ENCODE measurements at places on chromosomes 4 and X. TPM values are rescaled to one million over a fixed set of nuclear protein-coding genes. Genes with fewer than 3 reads are reported as not detected.

- DNase-seq = no peak
These were observed 335.8 kb upstream of the F9 start for GRCh38 chrX:139194571-139195280.

The TKTL1 gene
- total RNA-seq = not detected

The TEC gene
- 6.8 TPM for total RNA-seq

DNA sequence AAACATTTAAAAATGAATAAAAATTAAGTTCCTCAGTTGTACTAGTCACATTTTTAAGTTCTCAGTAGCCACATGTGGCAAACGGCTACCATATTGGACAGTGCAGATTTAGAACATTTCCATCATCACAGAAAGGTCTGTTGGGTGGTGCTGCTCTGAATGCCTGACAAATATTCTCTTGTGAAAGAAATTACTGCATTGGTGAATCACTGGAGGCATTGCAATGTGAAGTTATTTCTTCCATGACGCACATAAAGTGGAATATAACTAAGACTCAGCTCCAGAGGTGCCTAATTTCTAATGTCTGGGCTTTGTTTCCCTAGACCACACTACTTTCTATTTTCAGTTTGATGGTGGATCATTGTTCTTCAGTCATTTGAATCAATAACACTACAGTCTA is 44.9 kb downstream of the CLNK start:
- DNase-seq = no peak

DNA sequence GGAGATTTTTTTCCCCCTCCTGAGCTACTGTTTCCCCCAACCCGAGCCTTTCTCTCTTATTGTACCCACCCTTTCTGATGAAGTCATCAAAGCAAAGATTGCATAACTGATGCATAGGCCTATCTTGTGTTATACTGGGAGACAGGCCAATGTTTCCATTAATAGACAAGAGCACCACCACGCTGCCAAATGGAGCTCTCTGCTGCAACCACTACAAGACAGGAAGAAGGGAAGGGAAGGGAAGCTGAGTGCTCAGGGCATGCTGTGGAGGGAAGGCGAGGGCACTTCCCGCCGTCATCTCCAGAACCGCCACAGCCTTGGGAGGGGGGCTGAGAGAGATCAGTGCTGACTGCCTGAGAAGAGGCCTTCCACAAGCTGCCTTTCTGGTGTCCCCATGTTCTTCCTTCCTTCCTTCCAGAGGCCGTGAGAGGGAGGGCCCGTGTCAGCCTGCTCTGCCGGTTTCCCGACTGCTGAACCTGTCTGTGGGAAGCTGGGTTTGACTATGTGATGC is 75.0 kb downstream of the MGST2 start:
- peak; percentile 83 for DNase-seq

GRCh38 chrX:70128071-70128470 is 5.2 kb upstream of the IGBP1 start:
- no peak for DNase-seq

DNA sequence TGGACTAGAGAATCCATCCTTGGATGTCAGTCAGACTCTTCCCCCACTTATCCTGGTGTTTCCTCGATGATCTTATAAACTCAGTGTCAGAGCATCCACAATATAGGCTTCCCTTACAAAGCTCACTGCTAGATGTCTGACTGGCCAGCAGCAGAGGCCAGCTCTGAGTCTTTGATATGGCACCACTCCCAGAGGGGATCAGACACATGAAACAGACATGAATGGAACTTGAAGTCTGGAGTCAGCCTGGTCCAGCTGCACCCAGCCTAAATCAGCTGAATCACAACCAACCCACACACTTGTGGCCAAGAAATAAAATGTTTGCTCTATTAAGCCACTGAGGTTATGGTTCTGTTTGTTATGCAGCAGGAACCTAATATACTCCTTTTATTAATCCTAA is 129.6 kb upstream of the MED14 start:
- no peak for DNase-seq

DNA sequence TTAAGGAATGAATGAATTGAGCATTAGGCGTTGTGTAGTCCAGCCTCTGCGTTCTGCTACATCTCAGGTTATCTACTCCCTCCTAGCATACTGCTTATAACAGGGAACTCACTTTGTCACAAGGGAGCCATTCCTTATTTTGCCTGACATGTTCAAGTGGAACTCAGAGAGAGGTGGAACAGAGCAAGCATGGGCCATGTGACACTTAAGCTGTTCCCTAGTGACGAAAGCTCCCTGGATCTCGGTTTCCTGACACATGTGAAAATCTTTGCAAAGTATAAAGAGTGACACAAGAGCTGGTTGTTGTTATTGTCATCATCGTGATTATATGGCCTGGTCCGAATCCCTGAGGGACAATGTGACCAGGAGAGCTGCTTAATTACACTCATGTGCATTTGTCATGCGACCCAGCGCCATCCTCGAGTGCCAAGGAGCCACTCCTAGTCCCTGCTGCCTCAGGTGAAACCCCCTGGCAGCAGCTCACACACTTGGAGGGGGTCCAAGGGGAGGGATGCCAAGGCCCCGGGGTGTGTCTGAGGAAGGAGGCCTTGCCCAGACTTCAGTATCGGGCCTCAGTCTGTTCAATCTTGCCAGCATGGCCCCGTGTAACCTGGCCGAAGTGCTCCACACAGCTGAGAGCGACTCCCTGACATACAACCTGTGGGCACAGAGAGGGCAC is 98.5 kb upstream of the MAP3K15 start:
- no peak for DNase-seq

- DNase-seq = no peak
These were observed 645.1 kb upstream of the PRKX start for GRCh38 chrX:4358577-4358976.

DNA sequence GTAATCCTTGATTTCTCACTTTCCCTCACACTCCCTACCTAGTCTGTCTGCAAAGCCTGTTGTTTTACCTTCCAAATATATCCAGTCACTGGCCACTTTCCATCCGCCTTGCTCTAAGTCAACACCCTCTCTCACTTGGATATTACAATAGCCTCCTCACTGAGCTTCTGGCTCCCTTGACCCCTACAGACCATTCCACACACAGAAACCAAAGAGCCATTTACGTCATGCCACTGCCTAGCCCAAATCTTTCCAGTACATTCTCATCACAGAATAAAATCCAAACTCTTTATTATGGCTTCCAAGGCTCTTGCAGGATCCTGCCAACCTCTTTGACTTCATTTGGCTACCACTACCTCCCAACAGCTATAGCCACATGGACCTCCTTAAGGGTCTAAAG is 25.7 kb upstream of the ARHGEF9 start:
- no peak for DNase-seq

- DNase-seq = no peak
These were observed 29.0 kb upstream of the UBE2K start for GRCh38 chr4:39668887-39669286.

DNA sequence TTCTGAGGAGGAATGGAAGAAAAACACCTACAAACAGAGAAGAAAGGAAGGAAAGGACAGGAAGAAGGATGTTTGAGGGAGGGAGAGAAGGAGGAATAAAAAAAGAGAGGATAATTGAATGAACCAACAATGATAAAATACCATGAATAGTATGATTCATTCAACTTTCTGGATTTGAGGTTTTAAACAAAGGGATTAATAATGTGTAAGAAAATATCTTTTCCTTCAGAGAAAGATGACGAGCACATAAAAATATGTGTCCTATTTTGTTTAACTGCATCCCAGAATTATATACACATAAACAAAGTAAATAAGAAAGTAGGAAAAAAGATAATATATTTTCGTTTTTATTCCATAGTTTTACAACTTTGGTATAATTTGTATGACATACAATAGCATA is 1380.4 kb downstream of the STIM2 start:
- DNase-seq = no peak

- DNase-seq = no peak
These were observed 202.0 kb downstream of the DHX15 start for GRCh38 chr4:24382381-24382780.

The FTSJ1 gene
- 43.4 TPM for total RNA-seq

- DNase-seq = peak; percentile 41
These were observed 201.5 kb upstream of the FAM241A start for GRCh38 chr4:111943796-111944203.

DNA sequence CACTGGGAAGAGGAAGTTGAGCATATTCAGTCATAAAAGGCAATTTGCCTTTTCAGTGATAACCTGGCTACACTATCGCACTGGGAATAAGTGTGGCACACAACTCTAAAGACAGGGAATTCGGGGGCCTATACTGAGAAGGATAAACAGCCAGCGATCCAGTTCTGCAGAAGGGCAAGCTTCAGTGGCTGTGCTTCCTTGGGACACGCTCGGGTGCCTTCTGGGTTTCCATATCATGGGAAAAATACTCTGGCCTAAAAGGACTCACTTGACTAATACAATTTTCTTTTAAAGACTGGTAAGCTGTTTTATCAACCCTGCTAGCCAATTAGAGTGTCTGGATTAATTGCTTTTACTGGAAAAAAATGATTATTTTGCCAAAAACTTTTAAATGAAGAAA is 58.5 kb downstream of the TENM3 start:
- DNase-seq = no peak

The RPL39 gene
- total RNA-seq = 2,055 TPM

- no peak for DNase-seq
These were observed 76.8 kb downstream of the DTHD1 start for GRCh38 chr4:36358173-36358572.

DNA sequence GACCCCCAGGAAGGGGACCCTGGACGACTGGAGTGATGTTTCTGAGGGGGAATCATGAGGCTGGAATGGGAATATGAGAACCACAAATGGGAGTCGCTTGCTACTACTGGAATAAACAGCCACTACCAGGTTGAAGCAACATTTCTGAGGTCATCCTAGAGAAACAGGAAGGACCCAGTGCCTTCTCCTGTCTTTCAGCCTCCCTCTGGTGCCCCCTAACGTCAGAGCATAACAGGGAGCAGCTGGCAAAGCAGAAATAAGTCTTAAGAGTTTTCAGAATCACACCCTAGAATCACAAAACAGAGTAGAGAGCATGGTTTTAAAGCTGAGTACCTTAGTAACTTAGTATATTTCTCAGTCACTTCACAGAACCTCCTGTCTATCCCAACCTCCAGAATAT is 347.8 kb upstream of the PITX2 start:
- DNase-seq = no peak

DNA sequence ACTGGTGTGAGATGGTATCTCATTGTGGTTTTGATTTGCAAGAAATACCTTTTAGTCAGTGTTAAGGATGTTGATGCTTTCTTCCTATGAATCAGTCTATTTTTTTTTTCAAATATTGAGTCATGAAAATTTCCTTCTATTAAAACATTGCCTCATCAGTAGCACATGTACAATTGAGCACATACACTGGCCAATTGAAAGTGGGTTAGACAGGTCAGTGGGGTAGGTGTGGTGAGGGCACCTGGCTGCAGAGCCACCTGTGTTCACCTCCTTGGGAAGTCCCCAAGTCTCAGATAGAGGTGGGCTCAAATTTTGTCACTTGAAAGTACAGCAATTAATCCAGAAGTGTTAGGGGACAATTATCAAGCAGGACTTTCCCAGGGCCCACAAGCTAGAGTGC is 243.7 kb downstream of the SPRY1 start:
- DNase-seq = no peak

The ADH6 gene
- total RNA-seq = not detected

The AMBN gene
- not detected for total RNA-seq

Measured in uterus (tissue), 4 donors.